ENCODE measurements at places on chromosomes 5 and 9.
A peak's percentile ranks its signal among the peaks of the same experiment; 100 is the strongest.

- DNase-seq = peak; percentile 58
Observed at GRCh38 chr9:108083160-108083750, 593.7 kb upstream of the KLF4 start.

- no peak for DNase-seq
Observed at GRCh38 chr5:108753331-108753730, 5.6 kb downstream of the FER start.

DNA sequence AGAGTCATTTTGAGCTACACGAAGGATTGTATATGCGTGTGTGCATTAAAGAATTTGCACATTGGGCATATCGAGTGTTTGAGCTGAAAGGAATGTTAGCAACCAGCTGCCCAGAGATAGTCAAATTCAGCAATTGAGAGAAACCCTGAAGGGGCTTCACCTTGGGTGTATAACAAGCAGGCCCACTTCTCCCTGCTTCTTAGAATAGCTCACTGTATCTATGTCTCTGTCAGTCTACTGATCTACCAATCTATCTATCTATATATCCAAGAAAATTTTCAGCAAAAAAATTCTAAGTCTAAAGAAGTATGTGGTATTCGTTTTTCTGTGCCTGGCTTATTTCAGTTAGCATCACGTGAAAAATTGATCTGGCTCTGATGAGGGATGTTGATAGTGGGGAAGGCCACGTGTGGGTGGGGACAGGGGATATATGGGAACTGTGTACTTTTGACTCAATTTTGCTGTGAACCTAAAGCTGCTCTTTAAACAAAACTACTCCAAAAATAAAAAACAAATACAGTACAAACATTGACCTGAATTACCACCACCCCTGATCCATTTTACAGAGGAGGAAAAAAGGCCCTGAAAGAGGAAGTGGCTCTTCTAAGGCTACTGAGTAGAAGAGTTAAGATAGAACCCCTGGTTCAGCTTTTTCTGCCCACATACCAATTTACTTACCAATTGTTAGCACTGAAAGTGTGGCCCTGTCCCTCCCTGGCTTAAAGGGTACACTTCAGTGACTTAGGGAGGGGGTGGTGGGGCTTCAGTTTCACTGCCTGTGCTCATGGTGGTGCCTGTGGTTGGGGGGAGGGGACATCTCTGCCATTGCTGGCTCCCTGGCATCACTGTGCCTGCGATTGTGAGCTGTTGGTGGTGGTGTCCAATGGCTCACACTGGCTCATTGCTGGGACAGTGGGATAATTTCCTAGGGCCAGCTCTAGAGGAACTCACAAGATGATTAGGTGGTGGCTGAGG, 141.8 kb downstream of the DOCK2 start:
- DNase-seq = no peak

DNA sequence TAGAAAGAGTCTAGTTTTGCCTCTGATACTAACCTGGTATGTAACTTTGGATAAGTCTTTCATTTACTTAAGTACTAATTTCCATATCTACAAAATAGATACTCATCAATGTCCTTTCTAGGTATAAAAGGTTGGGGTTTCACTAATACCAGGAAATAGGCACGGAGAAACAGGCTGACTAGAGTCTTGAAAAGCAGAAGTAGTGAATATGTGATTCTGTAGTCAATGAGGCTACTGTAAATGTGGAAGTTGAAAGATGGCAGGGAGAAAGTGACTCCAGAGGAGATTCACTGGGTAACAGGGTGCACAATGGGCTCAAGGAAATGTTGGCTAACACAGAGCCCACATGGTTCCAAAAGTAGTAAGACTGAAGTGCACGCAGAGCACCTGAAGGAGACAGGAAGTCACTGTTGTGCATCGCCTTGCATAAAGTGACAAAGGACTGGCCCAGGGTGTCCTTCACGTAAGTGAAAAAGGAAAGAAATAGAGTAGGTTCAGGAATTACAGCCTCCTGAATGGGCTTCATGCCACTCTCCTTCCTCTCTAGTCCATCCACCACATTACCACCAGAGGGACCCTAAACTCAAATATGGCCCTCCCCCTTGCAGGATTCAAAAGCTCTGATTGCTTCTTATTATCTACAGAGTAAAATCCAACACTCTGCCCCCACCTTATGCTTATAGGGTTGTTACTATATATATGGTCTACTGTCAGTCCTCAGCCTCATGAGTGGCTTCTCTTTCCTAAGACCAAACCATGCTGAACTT, 288.0 kb upstream of the SMARCA2 start:
- DNase-seq = peak; percentile 18

GRCh38 chr9:99253772-99254431, 31.8 kb downstream of the SEC61B start:
- DNase-seq = no peak

GRCh38 chr9:88173378-88173999, 35.2 kb upstream of the SPATA31C2 start:
- DNase-seq = peak; percentile 2

- DNase-seq = peak; percentile 43
Observed at GRCh38 chr9:136171009-136171800, 33.7 kb downstream of the LHX3 start.

- DNase-seq = no peak
Observed at GRCh38 chr5:19751326-19751725, 236.7 kb downstream of the CDH18 start.

DNA sequence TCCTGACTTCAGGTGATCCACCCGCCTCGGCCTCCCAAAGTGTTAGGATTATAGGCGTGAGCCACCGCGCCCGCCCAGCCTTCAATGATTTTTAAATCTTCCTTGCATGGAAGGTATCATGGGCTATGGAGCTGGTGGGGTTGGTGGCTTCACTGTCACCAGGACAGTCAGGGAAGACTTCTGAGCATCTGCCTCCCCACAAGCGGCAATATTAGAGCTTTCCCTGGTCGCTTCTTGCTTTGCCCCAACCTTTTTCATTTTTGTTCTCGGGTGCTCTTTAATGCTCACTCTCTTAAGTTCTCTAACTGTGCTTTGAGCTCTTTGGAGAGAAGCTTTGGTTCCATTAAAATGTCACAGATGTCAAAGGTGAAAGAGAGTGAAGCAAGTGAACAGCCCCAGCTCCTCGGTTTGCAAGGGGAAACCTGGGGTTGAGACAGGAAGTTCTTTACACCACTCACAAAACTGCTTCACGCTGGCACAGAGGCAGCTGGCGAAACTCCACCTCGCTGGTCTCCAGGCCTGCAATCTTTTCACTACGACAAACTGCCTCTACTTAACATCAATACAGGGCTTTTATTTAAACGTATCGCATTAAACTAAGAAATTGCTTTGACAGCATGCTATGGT, 142.5 kb upstream of the RETREG1 start:
- no peak for DNase-seq

GRCh38 chr5:147055850-147056566, 177.5 kb upstream of the PPP2R2B start:
- DNase-seq = no peak

GRCh38 chr5:134177369-134178095, 782 bp upstream of the SKP1 start:
- no peak for DNase-seq

DNA sequence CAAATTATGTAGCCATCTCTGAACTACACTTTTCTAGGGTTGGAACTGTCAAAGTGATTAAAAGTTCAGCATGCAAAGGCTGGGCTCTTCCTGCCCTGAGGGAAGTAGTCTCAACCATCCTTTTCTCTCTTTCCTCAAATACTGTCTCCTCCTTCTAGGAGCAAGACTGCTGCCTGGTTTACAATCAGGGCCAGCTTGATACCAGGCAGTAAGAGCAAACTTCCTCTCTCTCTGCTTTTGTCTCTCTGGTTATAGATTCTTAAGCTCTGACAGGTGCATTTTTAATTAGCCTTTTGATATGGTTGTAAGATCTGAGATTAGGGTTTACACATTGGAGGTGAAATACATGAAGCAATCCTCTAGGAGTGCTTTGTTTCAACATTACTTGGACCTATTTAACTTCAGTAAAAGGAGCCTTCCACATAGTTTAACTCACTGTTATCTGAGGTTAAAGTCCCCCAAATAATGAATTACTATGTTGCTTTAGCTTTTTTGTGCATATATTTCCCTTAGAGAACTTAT, 436.1 kb downstream of the SPATA31D1 start:
- no peak for DNase-seq

DNA sequence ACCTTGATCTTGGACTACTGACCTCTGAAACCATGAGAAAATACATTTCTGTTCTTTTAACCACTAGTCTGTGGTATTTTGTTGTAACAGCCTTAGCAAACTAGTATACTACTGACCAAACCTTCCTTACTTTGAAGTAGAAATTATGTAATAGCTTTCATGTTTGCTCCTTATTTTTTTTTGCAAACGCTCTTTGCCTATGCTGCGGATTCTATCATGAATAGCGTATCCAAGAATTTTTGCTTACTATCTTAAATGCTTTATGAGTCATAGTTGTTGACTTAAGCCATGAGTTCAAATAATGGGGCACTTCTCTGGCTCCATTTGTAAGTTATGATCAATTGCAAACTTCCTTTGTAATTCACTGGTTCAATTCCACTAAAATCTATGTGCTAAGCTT, 154.8 kb upstream of the CYLC2 start:
- DNase-seq = no peak

GRCh38 chr9:131393622-131394463, at the start of gene PRRC2B:
Gene PRRC2B, plus strand, starts transcription at chr9:131394086. Its CDS starts 36,059 bp downstream, at chr9:131430145.
- DNase-seq = peak; percentile 71

DNA sequence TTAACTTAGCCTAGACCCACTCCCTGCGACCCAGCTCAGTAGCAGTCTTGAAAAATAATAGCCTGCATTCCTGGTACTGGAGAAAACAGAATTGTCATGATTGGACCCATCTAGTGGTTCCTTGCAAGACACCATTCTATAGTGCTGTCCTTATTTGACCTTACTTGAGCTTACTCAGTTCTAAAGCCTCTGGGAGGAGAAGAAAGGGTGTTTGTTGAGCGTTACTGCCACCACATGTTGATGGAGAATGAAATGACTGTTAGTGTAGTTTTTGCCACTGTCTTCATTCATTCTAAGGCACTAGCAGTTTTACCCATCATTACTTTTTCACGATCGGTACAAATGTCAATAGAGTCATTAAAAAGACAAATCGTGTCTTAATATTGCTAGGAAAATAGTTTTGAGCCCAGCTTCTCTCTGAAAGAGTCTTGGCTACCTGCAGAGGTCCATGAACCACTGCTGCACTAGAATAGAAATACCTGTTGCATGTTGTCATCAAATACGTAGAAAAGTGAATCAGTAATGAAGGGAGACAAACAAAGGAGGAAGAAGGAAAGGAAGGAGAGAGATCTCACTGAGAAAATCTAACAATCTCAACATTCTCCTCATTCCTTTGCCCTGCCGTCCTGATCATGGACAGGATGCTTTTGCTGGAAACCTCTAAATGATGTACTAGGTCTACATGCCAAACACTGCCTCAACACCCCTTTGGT, 96.0 kb downstream of the LIX1 start:
- peak; percentile 5 for DNase-seq

GRCh38 chr9:134497283-134497860, 144.2 kb upstream of the COL5A1 start:
- no peak for DNase-seq

DNA sequence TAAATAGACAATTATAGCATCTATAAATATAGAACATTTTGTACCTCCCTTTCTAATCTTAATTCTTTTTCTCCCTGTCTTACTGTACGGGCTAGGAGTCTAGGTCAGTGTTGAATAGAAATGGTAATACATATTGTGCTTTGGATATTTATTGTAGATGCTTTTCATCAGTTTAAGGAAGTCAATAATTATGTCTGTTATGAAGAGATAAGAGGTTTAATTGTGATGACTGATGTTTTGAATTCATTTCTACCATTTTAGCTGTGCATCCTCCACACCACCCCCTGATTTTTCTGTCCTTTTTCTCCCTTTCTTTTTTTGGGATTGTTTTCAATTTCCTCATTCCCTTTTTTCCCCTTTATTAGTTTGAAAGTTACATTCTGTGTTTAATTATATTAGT, 95.8 kb downstream of the DOCK2 start:
- no peak for DNase-seq

- DNase-seq = no peak
Observed at GRCh38 chr5:143691287-143691944, 120.5 kb upstream of the HMHB1 start.

GRCh38 chr9:84668196-84669012, 1.1 kb upstream of the NTRK2 start:
- peak; percentile 93 for DNase-seq

DNA sequence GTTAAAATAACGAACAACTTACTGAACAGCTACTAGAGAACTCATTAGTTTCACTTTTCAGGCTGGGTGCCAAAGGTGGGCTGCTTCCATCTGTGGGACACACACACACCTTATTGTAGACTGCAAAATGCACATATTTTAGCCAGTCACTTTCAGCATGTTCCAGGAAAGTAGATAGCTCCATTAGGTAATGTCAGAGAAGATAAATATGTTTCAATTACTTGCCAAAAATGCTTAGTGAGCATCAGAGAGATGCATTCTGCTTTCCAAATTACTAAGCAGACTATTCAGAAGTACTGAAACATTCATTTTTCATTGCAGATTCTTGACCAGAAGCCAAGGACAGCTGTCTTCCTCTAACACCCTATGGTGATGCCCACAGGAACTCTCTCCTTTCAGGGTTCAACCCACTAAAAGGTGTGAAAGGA, 56.2 kb upstream of the APC start:
- no peak for DNase-seq

- DNase-seq = peak; percentile 58
Observed at GRCh38 chr5:149442563-149443182, 63.6 kb upstream of the IL17B start.

DNA sequence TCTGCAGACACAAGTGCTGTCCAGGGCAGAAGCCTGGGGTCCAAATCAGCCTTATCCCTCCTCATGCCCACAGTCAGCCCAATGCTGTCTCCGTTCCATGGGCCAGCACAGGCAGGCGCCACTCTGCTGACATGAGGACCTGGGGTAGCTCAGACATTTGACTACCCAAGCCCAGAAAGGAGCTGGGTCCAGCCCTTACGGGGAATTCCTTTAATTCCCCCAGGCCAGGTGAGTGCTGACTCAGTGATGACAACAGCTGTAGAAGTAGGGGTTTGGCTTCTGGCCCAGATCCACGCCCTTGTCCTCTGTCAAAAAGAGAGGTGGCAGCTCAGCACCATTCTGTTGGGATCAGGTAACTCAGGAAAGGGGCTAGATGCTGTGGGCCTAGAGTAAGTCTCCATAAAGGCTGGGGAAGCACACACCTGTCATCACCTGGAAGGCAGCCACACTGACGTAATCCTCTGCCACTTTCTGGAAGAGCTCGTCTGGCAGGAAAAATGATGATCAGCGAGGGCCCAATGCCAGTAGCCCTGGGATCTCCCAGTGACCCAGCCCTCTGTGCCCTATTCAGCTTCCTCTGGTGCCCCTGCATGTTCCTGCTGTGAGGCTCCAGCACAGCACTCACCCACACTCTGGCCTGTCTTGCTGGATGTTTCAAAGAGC, 1.9 kb downstream of the RAB24 start:
- no peak for DNase-seq

GRCh38 chr5:2575292-2575691, 176.2 kb downstream of the IRX2 start:
- DNase-seq = no peak

GRCh38 chr5:9283021-9283420, 262.9 kb downstream of the SEMA5A start:
- no peak for DNase-seq

GRCh38 chr9:127263664-127264063, 910 bp upstream of the GARNL3 start:
- DNase-seq = no peak

- no peak for DNase-seq
Observed at GRCh38 chr5:104431002-104431620, 868.5 kb upstream of the NUDT12 start.

GRCh38 chr5:115392611-115393010, 96.2 kb upstream of the CCDC112 start:
- DNase-seq = no peak

GRCh38 chr9:131788851-131789250, 49.0 kb upstream of the RAPGEF1 start:
- DNase-seq = no peak

GRCh38 chr5:32346869-32347268, 34.1 kb upstream of the MTMR12 start:
- no peak for DNase-seq
